ENCODE measurements at places on chromosomes 2 and 18.

- DNase-seq: peak; percentile 94
Measured at GRCh38 chr2:96531872-96532505, 4.6 kb upstream of the ARID5A start.

- no peak for DNase-seq
Measured at GRCh38 chr2:191907091-191907490, 60.2 kb upstream of the CAVIN2 start.

GRCh38 chr2:157364257-157364974 is 38.8 kb upstream of the ERMN start:
- no peak for DNase-seq

- DNase-seq: no peak
Measured at GRCh38 chr2:20592106-20593071, 58.5 kb downstream of the HS1BP3 start.

- peak; percentile 40 for DNase-seq
Measured at GRCh38 chr2:9975805-9976447, 24.4 kb downstream of the GRHL1 start.

- DNase-seq: no peak
Measured at GRCh38 chr2:19225931-19226330, 132.5 kb downstream of the OSR1 start.

DNA sequence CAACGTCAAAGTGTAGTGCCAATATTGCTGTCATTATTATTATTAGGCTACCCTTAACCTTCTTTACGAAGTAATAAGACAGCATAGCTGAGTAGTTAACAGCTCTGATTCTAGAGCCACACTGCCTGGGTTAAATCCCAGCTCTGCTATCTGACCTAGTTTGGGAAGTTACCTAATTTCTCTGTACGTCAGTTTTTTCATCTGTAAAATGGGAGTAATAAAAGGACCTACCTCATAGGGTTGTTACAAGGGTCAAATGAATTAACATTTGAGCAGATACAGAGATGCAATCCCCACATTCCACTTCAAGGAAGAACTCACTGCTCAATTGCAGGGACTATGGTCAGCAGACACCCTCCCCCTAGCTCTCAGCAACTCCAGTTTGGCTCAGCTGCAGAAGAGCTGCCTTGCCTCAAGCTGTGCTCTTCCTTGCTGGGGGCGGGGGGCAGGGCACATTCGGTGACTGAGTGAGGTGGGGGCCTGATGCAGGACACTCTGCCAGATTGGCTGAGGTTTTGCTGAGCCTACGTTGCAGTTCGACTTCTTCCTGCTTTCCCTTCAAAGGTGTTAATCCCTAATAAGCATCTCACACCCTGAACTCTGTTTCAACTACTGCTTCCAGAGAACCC is 11.0 kb upstream of the LGALSL start:
- DNase-seq: no peak

DNA sequence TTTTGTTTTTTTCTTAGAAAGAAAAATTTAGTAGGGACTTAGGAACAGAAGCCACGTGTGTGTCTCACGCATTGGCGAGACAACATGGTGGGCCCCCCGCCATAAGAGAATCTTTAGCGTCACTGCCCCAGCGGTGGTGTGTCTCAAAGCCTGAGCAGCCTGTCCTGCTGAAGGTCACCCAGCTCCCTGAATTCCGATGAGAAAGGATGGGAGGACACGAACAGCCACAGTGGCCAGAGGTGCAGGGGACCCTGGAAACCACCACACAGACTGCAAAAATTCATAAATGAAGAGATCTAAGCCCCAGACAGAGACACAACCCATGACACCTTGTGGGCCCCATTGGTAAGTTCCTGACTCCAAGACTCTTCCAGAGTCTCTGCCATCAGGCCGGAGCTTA is 266.1 kb upstream of the RAB6C start:
- no peak for DNase-seq

- DNase-seq: no peak
Measured at GRCh38 chr18:77133835-77134496, 1.4 kb upstream of the MBP start.

- DNase-seq: no peak
Measured at GRCh38 chr2:187187519-187187918, 260.5 kb downstream of the CALCRL start.

GRCh38 chr2:171185941-171186340 is 25.2 kb upstream of the TLK1 start:
- peak; percentile 26 for DNase-seq

- no peak for DNase-seq
Measured at GRCh38 chr2:62032096-62032495, 126.6 kb downstream of the COMMD1 start.

GRCh38 chr2:26645762-26646161 is 4.6 kb upstream of the CIB4 start:
- DNase-seq: no peak

GRCh38 chr2:75548036-75548573 is 12.6 kb downstream of the EVA1A start:
- DNase-seq: no peak

DNA sequence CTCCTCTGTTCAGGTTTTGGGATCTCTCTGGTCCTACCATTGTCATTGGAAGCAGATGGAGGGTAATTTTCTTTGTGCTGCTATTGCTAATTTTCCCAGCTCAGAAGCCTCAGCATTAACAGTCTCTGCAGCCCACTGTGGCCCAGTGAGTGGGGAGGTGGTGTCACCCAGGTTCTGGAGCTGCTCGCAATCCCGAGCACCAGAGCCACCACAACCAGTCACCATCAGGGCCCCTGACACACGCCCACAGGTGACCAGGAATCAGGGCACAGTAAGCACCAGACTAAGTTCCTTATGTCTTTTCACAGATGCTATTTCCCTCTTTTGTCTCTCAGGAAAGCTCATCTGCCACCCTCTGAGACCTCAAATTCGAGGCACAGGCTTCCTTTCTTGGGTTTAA is 87.9 kb downstream of the SEPTIN10 start:
- DNase-seq: no peak

- no peak for DNase-seq
Measured at GRCh38 chr2:207711750-207712530, 500 bp downstream of the CCNYL1 start.

GRCh38 chr18:2821695-2822094 is 25.1 kb upstream of the EMILIN2 start:
- DNase-seq: no peak

DNA sequence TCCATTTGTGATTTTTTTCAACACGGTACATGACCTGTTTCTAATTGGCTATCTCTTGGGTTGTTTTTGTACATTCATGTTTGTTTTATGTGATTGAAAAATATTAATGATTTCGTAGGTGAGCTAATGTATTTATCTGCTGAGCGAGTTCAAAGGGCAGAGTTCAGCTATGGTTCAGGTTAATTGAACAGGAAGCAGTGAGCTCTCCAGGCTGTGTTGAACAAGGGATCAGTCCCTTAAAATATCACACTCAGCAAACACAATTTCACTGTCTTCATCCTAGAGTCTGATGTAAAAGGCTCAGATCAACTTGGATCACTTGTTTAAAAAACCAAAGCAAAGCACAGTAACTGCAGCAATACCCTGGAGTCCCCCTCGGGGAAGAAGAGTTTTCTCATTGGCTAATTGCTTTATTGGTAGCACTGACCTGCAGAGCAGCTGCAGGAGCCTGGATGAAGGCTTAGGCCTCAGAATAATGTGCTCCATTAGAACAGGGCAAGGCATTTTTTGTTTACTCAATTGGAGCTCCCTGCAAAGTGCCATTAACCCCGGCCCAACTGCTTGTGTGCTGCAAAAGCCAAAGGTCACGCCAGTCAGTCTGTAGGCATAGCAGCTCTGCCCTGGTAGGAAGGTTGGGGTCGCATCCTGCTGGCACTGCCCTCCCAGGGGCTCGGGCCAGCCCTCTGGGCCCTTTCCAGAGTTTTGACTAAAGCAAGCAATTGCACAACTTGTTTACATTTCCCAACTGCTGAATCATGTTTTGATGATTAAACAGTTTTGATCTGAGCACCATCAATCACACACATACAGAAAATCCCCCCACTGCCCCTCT is 10.5 kb downstream of the ONECUT2 start:
- no peak for DNase-seq

GRCh38 chr18:23689031-23689615 is at the start of gene LAMA3:
TSS of gene LAMA3 (plus strand) at chr18:23689453. CDS start at chr18:23689684, 231 bp downstream.
- DNase-seq: no peak

DNA sequence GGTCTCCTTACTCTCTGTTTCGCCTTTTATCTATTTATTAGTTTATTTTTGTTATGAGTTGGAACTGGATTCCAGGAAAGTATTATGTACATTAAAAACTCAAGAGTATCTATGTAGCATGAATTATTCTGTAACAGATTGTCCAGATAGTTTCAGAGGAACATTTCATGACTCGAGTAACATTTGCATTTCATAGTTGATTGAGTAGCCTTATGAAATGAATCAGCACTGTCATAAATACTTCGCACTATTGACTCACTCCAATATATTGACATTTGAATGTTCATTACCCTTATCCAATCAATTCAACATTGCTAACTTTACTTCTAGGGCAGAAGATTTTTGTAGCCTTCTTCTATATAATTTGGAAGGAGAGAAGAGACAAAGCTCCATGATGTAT is 11.3 kb upstream of the VRK2 start:
- no peak for DNase-seq

DNA sequence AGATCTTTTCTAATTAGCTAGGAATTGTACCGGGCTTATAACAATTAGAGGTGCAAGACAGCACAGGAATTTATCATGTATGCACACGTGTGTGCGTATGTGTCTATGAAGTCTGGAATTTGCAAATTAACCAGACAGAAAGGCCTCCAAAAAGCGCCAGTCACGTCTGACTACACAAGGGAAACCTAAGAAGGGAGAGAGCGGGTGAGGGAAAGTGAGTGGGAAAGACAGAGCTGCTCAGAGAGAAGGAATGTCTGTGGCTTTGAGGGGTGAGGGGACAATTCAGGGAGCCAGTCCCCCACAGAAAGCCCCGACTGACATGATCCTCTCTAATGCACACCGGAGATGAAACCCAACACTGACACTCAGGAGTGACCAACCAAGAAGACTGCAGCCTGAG is 197.7 kb upstream of the SH3BP4 start:
- no peak for DNase-seq

GRCh38 chr2:188870289-188870688 is 103.9 kb upstream of the COL3A1 start:
- no peak for DNase-seq

GRCh38 chr18:13537022-13537780 is 189.2 kb downstream of the FAM210A start:
- DNase-seq: no peak

- no peak for DNase-seq
Measured at GRCh38 chr2:68448671-68449653, 18.1 kb downstream of the FBXO48 start.

GRCh38 chr2:241999184-241999583 is 129.7 kb downstream of the RTP5 start:
- DNase-seq: no peak

GRCh38 chr18:22311301-22311700 is 106.4 kb downstream of the CTAGE1 start:
- no peak for DNase-seq

DNA sequence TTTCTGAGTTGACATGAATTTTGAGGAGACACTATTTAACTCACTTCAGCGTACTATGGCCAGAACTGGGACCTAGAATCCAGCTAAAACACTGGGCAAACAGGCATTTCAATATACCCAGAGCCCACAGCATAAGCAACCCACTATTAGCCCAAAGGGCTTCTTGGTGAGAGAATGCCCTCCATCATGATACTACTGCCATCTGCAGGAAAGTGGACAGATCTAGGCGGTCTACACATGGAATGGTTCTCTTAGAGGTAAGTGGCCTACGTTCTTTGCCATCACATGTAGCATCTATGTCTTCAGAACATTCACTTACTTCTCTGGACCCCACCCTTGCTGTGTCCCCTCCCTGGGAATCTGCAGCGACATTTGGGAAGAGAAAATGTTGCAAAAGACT is 181.3 kb upstream of the LINC00305 start:
- DNase-seq: no peak

GRCh38 chr18:79546781-79547272 is 132.8 kb upstream of the CTDP1 start:
- DNase-seq: no peak

GRCh38 chr18:26086959-26087358 is 3.5 kb downstream of the SS18 start:
- DNase-seq: no peak

GRCh38 chr2:201348758-201349157 is 8.4 kb downstream of the FLACC1 start:
- DNase-seq: no peak

DNA sequence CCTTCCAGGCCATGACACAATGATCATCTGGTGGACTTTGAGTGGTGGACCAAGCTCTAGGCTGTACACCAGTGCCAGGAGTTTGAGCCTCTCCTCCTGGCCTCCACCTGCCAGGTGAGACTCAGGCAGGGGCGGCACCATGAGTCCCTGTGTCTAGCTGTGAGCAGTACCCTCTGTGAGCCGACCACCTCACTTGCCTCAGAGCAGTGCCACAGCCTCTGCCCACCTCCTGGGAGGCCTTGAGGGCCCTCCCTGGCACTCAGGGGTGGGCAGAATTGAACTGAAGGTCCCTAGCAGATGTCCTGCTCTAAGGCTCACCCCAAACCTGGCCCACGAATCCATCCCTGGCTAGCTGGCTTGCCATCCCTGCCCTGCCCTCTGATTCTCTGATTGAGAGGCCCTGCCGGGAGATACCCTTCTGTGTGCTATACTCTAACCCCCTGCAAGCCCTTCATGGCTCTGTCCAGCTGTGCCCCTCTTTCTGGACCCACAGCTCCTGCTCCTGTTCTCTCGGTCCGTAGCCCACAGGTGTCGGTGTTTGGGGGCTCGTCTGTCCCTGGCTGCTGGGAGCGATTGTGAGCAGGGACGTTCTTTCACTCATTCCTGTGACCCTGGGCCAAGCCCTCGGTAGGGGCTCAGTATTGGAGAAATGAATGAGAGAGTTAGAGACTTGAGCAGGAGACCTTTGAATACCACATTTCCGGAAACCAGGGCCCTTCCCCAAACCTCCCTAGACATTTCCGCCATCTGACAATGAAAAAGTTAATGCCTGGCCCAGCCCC is 70.0 kb downstream of the INHBB start:
- DNase-seq: no peak

DNA sequence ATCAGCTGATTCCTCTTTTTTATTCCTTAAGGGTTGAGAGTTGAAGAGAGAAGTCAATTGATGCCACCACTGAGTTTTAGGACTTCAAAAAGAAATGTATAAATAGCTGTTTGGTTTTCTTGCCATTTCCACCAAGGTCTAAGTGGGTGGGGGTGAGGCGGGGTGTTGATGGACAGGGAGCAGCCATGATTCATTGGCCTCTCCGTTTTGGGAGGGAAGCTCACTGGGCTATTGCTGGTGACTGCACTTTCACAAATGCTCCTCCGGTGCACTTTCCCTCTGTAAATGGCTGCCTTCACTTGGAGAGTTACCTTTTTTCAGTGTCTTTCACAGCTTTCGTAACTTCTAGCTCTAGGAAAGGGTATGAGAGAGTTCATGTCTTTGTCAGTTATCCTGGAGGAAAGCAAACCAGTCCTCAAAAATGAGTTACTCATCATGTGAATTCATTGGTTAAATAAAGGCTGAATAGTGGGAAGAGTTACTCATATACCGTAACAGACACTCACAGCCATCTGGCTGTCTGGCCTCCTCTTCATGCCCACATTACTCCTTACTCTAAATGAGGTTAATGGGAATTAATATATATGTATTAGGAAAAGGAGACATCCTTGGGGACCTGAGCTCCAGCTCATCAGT is 17.4 kb upstream of the CTAGE1 start:
- no peak for DNase-seq

All from NCI-H446 treated with DMSO at 0.1 percent for 48 hours (cell line).